ENCODE measurements at places on chromosomes 3 and 15.

DNA sequence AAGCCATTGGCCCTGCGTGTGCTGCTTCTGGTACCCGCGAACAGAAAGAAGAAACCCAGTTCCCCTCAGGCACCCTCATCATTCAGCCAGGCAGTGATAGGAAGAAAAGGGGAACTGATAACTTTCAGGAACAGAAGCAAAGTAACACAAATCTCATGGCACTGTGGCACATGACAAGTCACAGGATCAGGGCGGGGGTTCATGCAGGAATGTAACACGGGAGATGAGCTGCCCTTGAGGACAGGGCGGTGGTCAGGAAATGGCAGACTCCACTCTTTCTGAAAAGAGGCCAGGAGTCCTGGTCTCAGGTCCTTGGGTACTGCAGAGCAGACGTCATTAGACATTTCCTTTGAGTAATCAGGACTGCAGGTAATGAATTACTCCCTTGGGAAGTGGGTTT lies 95.5 kb downstream of the CCNL1 start:
- no peak for DNase-seq

- no peak for DNase-seq
These were observed 580.8 kb upstream of the ALCAM start for GRCh38 chr3:104785947-104786346.

DNA sequence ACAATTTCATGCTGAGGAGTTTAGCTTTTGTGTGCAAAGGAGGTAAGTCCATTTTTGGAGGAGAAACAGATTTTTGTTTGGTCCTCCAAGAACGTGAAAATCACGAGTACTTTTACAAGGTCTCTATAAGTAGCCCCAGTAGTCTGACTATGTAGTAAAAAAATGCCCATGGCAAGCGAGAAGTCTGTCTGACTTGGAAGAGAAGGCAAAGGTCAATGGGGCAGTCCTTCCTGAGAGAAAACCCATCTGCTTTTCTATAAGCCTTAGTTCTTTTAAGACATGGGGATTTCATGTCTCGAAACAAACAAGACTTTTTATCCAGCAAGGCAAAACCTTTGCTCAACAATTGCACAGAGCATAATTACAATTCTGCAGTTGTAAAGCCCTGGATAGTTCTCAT lies 183.2 kb downstream of the GAP43 start:
- no peak for DNase-seq

DNA sequence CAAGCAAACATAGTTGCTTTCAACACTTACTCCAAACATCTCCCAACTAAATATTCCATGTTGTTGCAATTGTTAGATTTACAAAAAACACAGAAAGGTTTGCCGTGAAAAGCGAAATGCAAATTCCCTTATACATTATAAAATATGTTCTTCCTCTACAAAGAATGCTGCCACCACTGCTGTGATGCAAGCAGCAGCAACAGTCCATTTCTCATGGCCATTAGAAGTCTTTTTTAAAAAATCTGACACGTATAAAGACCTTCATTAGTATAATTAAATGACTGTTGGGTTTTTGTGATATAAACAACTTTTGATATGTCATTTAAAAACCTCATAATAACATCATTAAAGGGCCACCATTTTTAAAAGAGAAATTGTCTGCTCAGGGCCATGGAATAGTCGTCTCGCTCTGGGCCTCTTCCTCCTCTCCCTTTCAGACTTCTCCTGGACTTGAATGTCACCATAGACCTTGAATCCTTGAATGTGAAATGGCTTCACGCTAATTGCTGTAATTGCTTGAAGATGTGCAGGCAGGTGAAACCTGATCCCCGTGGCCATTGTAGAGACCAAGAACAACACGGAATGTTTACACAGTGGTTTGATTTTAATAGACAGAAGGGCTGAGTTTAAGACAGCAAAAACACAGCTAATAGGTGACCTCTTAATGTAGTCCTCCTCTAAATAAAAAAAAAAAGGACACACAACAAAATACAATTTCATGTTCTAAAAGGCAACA lies 450.4 kb downstream of the FOXP1 start:
- DNase-seq = no peak

DNA sequence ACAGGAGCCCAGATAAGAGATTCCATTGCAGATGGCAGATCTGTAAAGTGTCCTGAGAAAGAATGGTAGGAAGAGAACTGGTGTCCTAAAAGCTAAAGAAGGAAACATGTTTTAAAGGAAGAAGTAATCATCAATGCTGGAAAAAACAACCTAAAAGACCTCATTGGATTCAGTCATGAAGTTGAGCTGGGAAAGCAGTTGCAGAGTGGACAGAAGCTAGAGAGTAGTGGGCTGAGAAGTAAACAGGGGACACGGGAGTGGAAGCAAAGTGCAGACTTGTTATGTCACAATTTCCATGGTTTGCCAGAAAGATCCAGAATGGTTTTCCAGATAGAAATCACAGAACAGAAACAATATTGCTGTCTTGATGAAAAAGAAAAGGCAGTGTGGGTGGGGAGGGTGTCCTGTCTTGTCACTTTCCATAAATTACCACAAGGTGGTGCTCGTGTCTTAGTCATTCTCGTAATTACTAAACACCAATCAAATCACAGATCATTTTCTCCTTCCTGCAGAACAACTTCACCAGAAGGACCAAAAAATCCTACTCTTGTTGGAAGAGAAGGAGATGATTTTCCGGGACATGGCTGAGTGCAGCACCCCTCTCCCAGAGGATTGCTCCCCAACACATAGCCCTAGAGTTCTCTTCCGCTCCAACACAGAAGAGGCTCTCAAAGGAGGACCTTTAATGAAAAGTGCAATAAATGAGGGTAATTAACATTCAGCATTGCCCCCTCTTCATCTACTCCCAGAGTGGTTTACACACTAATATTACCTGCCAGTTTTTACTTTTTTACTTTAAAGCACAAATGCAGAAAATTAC lies 64.5 kb downstream of the KLHL25 start:
- DNase-seq = peak; percentile 77

GRCh38 chr15:92891533-92892200 lies 8.5 kb upstream of the CHD2 start:
- DNase-seq = no peak
